Fibroblast of skin of back (primary cell): ENCODE measurements at places on chromosomes 13 and 19.

- DNase-seq, result no peak
Observed at GRCh38 chr19:3098515-3099346, 4.6 kb downstream of the GNA11 start.

GRCh38 chr13:45966715-45967114 lies 85.8 kb downstream of the ZC3H13 start:
- no peak for DNase-seq

- DNase-seq, result peak; percentile 67
Observed at GRCh38 chr19:5138606-5139582, 170.0 kb downstream of the KDM4B start.

DNA sequence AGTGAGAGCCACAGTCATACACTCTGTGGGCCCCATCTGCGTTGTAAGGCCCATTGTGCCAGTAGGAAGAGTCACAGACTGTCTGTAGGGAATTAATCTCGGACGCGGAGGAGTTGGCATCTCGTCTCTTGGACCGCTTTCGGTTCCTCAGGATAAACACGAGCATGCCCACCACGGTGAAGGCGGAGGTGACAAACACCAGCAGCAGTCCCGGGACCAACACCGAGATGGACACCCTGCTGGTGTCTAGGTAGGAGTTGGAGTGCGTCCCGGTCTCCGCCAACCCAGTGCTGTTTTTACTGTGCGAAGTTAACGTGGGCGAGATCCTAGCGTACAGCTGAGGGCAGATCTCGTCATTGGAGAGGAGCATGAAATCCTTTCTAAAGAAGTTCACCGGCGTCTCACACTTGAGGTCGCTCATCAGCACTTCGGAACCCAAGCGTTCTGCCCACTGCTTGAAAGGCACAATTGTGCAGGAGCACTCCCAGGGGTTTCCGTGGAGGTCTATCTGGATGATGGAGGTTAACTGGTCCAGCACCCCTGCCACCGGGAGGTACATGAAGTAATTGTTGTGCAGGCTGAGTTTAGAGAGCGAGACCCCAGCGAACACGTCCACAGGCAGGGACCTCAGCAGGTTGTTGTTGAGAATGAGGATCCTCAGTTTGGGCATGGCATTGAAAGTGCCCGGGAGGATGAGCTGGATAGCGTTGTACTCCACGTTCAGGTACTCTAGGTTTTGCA lies 2.7 kb downstream of the SLITRK1 start:
- DNase-seq, result no peak

GRCh38 chr13:45219938-45220375 lies 19.1 kb upstream of the KCTD4 start:
- DNase-seq, result peak; percentile 84

DNA sequence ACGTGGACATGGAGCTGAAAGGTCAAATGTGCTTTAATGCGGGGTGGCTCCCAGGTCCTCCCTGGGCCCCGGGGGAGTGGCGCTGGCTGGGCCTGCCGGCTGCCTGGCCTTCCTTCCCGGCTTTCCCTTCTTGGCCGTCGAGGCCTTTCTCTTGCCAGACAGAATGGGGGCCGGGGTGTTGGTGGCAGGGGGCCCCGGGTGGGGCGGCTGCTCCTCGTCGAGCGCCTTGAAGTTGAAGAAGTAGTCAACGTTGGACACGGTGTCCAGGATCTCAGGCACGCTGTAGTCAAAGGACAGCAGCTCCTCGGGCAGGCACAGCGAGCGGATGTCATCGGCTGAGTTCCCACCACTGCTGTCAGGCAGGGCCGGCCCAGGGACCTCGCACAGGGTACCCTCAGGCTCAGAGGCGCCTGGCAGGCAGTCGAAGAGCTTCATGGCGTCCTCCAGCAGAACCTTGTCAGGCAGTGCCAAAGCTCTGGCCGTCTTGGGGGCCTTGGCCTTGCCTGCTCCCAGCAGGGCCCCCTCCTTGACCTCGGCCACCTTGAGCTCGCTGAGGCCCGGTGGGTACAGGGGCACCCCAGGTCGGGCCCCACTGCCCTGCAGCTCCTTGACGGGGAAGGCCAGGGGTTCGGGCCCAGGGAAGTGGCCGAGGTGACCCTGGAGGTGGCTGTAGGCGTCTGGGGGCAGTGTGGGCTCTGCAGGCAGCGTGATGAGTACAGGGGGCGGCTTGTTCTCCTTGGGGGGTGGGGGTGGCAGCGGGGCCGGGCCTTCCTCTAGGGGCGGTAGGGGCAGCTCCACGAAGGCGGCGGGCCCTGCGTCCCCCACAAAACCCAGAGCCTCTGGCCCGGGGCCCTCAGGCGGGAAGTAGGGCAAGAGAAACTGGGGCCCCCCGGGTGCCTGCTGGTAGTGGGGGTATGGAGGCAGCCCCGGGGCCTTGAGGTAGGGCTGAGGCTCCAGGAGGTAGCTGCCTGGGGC lies 1.3 kb downstream of the PRR22 start:
- DNase-seq, result no peak

GRCh38 chr13:39888865-39889810 lies 233.7 kb downstream of the COG6 start:
- peak; percentile 77 for DNase-seq

DNA sequence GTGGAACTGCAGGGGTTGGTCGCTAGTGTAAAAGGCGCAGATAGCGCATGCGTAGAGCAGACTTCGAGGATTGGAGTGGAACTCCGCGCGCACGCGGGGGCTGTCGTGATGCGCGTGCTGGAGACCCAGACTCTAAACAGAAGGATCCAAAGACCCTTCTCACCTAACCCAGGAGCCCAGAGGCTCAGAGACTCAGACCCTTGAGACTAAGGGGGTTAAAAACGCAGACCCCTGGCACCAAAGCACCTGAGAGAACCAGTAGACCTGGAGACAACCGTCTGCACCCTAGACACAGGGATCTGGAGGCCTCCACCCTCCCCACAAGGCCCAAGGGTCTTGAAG lies 567 bp upstream of the CTU1 start:
- no peak for DNase-seq

DNA sequence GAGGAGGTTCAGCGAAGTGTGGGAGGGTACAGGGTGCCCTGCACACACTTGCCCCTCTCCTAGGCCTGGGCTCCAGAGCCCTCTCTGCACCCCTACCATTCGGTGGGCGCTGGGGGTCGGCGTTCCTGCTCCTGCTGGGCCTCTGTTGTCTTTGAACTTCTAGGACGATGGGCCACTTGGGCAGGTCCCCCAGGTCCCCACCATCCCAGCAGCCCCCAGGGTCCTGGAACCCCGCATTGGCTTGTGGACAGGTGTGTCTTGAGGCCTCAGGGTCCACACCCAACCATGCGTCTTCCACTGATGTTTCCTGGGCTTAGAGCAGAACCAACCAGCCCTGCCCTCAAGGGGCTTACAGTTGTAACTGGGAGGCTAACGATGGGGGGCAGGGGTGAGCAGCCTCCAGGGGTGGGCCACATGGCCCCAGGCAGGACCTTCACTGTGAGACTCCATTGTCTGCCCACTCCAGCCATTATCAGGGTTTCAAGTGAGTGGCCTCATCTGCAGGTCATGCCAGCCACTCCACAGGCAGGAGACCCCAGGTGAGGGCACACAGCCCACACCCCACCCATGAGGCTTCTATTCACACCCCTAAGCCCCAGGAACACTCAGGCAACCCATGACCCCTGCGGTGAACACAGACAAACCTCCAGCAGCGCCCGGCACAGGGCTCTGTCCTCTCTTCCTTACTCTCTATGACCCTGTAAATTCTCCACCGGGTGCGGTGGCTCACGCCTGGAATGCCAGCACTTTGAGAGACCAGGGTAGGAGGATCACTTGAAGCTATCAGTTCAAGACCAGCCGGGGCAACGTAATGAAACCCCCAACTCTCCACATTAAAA lies 2.0 kb upstream of the KLF16 start:
- DNase-seq, result no peak

DNA sequence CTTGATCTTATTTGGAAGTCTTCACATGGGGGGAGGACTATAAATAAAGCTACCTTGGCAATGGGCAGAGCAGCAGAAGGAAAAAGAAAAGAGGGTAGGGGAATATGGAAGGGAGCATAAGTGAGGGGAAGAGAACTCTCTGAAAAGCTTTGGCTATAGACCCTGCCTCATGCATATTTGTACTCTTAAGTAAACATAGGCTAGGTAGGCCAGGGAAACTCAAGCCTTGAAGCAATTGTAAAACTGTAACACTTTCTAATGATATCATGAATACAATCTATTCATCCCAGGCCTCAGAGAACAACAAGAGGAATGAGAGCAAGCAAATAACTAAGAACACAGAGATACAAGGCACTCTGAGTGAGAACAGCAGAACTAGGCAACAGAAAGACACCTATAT lies 20.4 kb downstream of the MYCBP2 start:
- no peak for DNase-seq

DNA sequence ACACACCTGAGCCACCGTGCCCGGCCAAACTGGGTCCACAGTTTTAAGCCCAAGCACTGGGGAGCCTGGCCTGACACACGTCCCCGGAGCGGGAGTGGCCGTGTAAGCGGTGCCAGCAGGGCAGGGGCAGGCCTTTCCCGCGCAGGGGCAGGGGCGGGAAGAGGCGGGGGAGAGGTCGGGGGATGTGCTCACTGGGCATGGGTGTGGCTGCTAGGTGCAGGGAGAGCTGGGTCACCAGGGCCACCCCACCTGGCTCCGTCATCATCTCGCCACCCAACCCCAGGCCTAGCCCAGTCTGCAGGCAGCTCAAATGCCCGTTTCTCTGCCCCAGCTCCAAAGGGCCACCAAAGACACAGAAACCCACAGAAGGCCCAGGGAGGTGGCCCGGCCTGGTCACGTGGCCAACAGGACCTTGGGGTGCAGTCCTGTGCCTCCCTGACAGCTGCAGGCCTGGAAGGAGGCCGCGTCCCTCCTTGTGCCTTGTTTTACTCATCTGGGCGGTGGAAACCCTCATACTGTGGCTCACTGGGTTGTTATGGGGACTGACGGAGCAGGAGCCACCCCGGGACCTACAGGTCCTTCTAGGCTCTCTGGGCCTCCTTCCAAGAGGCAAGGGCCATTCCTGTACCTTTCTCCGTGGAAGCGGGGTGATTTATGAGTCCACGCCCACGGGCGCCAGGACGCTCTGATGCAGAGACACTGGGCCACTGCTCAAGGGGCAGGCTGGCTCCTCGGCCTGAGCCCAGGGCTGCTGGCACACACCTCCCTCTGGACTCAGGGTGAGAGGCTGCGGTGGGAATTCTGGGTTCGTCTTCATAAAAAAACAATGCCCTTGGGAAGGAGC lies 27.7 kb downstream of the MAP2K2 start:
- DNase-seq, result no peak

GRCh38 chr13:39971526-39971925 lies 316.1 kb downstream of the COG6 start:
- DNase-seq, result no peak

GRCh38 chr13:21882766-21883165 lies 211.9 kb downstream of the FGF9 start:
- no peak for DNase-seq

DNA sequence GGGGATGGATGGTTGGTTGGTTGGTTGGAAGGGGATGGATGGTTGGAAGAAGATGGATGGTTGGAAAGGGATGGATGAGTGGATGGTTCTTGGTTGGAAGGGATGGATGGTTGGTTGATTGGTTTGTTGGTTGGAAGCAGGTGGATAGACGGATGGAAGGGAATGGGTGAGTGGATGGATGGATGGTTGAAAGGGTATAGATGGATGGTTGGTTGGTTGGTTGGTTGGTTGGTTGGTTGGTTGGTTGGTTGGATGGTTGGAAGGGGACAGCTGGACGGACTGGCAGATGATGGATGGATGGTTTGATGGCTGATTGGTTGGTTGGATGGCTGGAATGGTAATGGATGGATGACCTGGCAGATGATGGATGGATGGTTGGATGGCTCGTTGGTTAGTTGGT lies 11.8 kb upstream of the HSH2D start:
- no peak for DNase-seq

GRCh38 chr13:53200075-53200474 lies 171.5 kb downstream of the OLFM4 start:
- no peak for DNase-seq

DNA sequence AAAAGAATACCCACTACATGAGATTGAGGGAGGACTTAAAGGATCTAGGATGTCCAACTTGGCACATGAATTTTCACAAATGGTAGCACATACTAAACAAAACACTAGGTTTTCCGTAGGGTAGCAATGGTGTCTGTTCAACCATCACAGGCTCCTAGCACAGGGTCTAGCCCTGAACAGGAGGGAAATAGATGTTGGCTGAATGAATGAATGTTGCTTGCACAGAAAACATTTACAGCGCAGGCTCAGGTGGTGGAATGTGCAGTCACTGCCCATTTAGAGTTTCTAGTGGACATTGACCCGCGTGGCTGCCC lies 1.9 kb upstream of the MYCBP2 start:
- DNase-seq, result no peak

DNA sequence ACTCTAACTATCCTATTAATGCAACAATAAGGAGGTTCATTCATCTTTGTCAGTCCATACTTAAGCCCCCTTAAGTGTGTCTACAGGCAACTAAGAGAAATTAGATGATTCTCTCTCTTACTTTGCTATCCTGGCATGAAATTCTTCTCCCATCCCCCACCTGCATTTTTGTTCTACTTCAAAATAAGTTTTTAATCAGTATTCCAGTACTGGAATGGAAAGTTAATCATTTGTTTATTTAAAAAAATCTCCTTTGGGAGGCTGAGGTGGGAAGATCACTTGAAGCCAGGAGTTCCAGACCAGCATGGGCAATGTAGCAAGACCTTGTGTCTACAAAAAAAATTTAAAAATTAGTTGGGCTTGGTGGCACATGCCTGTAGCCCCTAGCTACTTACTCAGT lies 222.1 kb downstream of the MZT1 start:
- no peak for DNase-seq
